ENCODE measurements at places on chromosomes 6 and 20. TPM values are rescaled to one million over a fixed set of nuclear protein-coding genes. Genes with fewer than 3 reads are reported as not detected.

KCNK16 gene
- total RNA-seq = not detected

GRCh38 chr20:63553251-63553932 is 567 bp upstream of the FNDC11 start:
- H3K4me3 ChIP-seq = peak overlapping the region; percentile 76
- no peaks in the 10 kb centered on the region for H3K36me3 ChIP-seq
- H3K4me1 ChIP-seq = peaks cover 15% of the 10 kb centered on the region

DNA sequence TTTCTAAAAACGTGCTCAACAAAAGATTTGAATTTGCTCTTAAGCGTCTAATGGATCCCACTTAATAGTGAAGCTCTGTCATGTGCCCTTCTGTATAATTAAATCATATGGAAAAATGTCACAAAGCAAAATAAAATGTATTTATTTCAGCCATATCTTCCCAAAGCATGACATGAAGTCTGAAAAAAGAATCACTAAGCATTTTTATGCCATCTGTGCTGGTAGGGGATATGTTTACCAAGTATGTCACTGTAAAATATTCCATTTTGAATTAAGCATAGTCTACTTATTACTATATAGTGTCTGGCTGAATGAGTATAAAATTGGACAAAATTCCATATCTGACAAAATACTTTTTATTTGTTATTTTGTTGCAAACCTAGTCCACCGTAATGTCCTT is 248.0 kb upstream of the QKI start:
- no peaks in the 10 kb centered on the region for H3K4me1 ChIP-seq
- H3K36me3 ChIP-seq = no peaks in the 10 kb centered on the region
- DNase-seq = no peak
- no peak overlapping the region for H3K4me3 ChIP-seq
- no peak overlapping the region for H3K27ac ChIP-seq
- H3K27me3 ChIP-seq = peaks cover 6% of the 10 kb centered on the region

DNA sequence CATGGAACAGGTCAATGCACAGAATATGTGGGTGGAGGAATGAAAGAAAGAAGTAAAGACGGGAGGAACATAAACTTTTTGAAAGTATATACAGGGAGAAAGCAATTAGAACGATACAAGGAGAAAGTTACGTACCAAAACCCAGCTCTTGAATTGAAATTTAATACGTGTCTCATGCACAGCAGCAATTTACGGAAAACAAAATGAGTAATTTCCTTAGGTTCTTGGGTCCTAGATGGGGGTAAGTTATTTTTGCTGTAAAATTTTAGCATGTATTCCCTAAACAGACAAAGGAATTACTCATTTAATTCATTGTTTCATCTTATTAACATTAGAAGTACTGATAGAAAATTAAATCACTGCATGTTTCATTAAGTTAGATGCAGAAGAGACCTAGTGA is 75.8 kb downstream of the PDE10A start:
- no peak overlapping the region for H3K27ac ChIP-seq
- no peak overlapping the region for H3K4me3 ChIP-seq
- no peak for DNase-seq
- no peaks in the 10 kb centered on the region for H3K36me3 ChIP-seq
- H3K27me3 ChIP-seq = no peaks in the 10 kb centered on the region

- no peak overlapping the region for H3K4me3 ChIP-seq
- peaks cover 27% of the 10 kb centered on the region for H3K27me3 ChIP-seq
- peaks cover 3% of the 10 kb centered on the region for H3K4me1 ChIP-seq
- DNase-seq = no peak
Observed at GRCh38 chr6:150373260-150373701, 4.5 kb downstream of the IYD start.

GRCh38 chr6:26354162-26354561 is 10.8 kb upstream of the BTN3A2 start:
- H3K4me3 ChIP-seq = no peak overlapping the region
- H3K27ac ChIP-seq = no peak overlapping the region
- peaks cover 53% of the 10 kb centered on the region for H3K4me1 ChIP-seq
- H3K36me3 ChIP-seq = no peaks in the 10 kb centered on the region
- no peaks in the 10 kb centered on the region for H3K27me3 ChIP-seq

DNA sequence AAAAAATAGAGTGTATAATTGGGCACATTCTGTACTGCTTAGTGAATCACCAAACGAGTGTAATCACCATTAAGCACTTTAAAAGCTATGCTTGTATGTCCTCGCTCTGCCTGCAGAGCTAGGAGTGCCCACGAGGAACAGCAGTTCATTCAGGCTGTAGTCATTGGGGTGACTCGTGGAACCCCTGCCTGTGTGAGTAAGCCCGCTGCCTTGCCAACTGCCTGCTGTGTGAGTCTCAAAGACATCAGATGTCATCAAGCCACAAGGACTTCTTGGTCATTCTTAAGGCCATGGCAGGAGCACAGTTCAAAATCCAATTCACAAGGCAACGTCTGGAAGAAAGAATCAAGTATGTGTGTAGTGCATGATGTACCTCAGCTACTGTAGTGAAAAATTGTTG is 60.4 kb downstream of the FOXO3 start:
- DNase-seq = no peak
- H3K4me1 ChIP-seq = no peaks in the 10 kb centered on the region
- no peaks in the 10 kb centered on the region for H3K36me3 ChIP-seq

DNA sequence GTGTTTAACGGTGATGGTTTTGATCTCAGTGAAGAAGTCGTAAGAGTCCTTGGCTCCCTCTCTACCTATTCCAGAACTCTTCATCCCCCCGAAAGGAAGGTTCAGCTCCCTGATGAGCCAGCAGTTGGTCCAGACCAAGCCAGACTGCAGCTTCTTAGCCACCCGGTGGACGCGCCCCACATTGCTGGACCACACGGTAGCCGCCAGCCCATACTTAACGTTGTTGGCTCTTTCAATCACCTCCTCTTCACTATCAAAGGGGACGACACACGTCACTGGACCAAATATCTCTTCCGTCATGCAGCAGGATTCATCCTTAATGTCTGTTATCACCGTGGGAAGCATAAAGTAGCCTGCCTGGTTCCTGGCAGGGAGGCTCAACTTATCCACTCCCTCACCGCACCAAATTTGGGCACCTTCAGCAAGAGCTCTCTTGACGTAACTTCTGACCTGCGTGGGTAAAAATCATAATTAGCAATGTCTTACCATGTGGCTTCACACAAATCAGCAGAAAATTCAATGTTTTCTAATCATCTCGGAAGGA is 31.4 kb downstream of the ALDH8A1 start:
- H3K36me3 ChIP-seq = no peaks in the 10 kb centered on the region
- H3K4me3 ChIP-seq = no peak overlapping the region
- H3K27me3 ChIP-seq = peaks cover 48% of the 10 kb centered on the region
- H3K27ac ChIP-seq = no peak overlapping the region
- no peaks in the 10 kb centered on the region for H3K4me1 ChIP-seq

GRCh38 chr6:15536198-15536955 is 126.5 kb downstream of the DTNBP1 start:
- no peaks in the 10 kb centered on the region for H3K27me3 ChIP-seq
- no peak overlapping the region for H3K4me3 ChIP-seq
- peaks cover 8% of the 10 kb centered on the region for H3K36me3 ChIP-seq
- H3K27ac ChIP-seq = no peak overlapping the region
- no peaks in the 10 kb centered on the region for H3K4me1 ChIP-seq
- DNase-seq = no peak

DNA sequence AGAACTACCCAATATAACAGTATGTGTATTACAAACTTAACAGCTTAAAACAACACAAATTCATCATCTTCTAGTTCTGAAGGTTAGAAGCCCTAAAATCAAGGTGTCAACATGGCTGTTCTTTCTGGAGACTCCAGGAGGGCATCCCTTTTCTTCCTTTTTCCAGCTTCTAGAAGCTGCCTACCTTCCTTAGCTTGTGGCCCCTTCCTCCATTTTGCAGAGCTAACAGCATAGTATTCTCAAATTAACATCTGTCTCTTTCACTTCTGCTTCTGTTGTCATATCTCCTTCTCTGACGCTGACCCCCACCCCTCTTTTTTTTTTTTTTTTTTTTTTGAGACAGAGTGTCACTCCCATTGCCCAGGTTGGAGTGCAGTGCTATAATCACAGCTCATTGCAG is 52.8 kb upstream of the AKIRIN2 start:
- H3K36me3 ChIP-seq = no peaks in the 10 kb centered on the region
- H3K27me3 ChIP-seq = no peaks in the 10 kb centered on the region
- no peak for DNase-seq
- H3K4me3 ChIP-seq = no peak overlapping the region

SPTLC3 gene
- total RNA-seq = not detected

Measured in K562 (cell line).